ENCODE measurements at places on chromosomes 4 and X.

DNA sequence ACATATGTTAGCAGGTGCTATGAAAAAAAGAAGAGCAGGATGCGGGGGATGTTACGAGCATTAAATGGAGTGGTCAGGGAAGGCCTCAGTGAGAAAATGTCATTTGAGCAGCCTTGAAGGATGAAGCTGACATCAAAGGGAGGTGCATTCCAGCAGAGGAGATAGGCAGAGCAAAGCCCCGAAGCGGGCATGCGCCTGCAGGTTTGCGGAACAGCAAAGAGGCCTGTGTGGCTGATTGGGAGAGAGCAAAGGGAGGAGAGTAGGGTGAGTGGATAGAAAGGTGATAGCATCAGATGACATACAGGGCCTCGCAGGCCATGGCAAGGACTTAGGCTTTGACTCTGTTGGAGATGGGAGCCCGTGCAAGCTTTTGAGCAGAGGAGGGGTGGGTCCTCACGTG lies 95.4 kb upstream of the GPR50 start:
- no peak overlapping the region for H3K27ac ChIP-seq
- no peaks in the 10 kb centered on the region for H3K4me1 ChIP-seq
- no peaks in the 10 kb centered on the region for H3K27me3 ChIP-seq
- no peaks in the 10 kb centered on the region for H3K36me3 ChIP-seq
- no peak for DNase-seq
- H3K4me3 ChIP-seq: no peak overlapping the region

DNA sequence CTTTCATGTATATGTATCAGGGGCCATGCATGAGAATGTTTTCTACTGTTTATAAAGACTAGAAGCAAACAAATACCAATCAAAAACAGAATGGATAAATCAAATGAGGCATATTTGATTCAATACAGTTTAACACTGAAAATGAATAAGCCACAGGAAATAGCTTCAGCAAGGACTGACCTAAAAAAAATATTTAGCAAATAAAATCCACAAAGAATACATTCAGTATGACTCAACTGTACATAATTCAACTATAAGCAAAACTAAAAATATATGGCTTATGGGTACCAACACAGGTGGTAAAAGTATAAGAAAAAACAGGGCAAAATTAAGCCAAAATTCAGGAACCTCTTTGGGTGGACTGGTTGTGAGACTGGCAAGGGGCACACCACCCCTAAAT lies 112.9 kb downstream of the KCNIP4 start:
- DNase-seq: no peak
- no peak overlapping the region for H3K4me3 ChIP-seq
- H3K36me3 ChIP-seq: no peaks in the 10 kb centered on the region
- no peaks in the 10 kb centered on the region for H3K4me1 ChIP-seq
- H3K27ac ChIP-seq: no peak overlapping the region
- no peaks in the 10 kb centered on the region for H3K27me3 ChIP-seq

- no peak for DNase-seq
- no peaks in the 10 kb centered on the region for H3K27me3 ChIP-seq
- no peak overlapping the region for H3K4me3 ChIP-seq
- peaks cover 40% of the 10 kb centered on the region for H3K36me3 ChIP-seq
- no peaks in the 10 kb centered on the region for H3K4me1 ChIP-seq
These were observed 19.6 kb downstream of the VBP1 start for GRCh38 chrX:155235891-155236290.

DNA sequence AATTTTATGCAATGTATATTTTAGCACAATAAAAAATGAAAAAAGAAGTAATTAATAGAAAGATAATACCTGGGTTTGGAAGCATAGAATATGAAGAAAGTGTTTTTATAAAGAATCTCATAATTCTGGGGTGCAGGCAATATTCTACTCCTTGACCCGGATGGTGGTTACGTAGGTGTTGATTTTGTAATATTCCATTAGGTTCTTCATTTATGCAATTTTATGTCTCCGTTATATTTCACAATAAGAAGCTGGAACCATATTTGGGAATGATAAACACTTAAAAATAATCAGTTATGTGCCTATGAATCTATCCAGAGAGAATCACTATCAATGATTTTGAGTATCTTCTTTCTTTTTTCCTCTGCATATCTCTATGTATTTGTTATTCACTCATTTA lies 38.5 kb downstream of the CHRNA9 start:
- no peak overlapping the region for H3K4me3 ChIP-seq
- H3K4me1 ChIP-seq: no peaks in the 10 kb centered on the region
- no peaks in the 10 kb centered on the region for H3K27me3 ChIP-seq
- no peak for DNase-seq

GRCh38 chr4:57098941-57099340 lies 11.2 kb downstream of the IGFBP7 start:
- peaks cover 68% of the 10 kb centered on the region for H3K36me3 ChIP-seq
- H3K27me3 ChIP-seq: no peaks in the 10 kb centered on the region
- peaks cover 93% of the 10 kb centered on the region for H3K4me1 ChIP-seq
- peak overlapping the region; percentile 23 for H3K27ac ChIP-seq

DNA sequence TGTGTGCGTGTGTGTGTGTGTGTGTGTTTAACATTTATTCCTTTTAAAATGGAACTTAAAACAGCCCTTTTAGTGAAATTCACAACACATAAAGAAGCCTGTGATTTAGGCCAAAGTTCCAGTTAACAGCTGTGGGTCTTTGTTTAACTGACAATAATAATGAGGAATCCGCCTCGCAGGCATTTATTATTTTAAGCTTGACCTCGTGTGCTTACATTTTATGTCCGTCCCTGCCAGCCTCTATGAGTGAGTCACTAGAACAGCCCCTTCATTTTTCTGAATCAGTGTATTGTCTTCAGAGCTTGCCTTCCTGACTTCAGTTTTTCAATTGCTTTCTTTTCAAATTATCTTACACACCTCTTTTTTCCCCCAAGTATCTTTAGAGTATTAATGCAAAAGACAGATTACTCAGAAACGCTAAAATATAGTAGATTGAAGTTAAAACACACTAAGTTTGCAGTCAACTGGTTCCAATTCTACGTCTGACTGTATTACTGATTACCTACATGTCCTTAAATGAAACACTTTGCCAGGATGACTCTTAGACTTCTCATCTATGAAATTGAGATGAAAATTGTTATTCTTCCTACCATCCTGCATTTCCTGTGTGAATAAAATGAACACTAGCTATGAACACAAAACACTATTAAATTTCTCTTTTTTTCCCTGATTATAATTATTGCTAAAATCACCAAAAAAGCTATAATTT lies 319.6 kb upstream of the HS3ST1 start:
- no peak for DNase-seq
- H3K27me3 ChIP-seq: no peaks in the 10 kb centered on the region
- no peaks in the 10 kb centered on the region for H3K4me1 ChIP-seq
- no peaks in the 10 kb centered on the region for H3K36me3 ChIP-seq
- H3K27ac ChIP-seq: no peak overlapping the region

DNA sequence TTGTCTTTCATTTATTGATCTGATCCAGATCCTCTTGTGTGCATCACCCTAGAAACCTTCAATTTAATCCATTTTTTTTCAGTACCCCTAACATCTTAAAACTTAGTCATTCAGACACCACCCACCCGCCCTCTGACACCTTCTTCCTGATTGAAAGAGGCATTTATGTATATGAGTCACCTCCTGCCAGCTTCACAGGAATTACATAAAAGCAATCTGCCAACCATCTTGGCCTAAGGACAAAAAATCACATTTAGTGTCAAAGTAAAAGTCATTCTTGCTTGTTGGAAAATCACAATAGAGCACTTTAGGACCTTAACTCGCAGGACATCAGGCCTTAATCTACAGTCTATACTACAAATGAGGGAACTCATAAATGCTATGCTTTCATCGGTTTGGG lies 52.1 kb downstream of the NDST3 start:
- no peak for DNase-seq
- no peaks in the 10 kb centered on the region for H3K36me3 ChIP-seq
- no peaks in the 10 kb centered on the region for H3K27me3 ChIP-seq
- H3K4me3 ChIP-seq: no peak overlapping the region

DNA sequence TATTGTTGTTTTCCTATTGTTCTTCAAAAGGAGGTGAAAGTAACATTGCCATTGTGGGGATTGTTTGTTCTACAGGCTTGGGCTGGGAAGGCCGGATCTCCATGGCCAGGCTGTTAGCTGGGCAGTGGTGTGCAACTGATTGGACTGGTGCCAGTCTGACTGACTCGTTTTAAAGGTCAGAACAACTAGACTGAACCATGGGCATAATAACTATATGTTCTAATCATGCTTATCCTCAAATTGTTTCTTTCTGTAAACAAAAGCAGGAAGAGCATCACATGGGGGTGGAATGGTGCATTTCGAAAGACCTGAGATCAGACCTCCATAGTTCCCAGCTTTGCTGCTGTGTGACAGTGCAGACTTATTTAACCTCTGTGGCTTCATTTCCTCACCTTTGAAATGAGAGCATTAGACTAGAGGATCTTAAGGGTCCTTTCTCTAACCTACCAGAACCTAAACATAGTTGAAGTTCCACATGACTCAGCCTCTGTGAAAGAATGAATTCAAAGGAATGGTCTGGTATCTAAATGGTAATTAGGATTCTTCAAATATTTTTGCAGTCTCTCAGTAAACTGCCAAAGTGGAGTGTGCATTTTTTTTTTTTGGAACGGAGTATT lies 66.7 kb upstream of the PGRMC2 start:
- no peaks in the 10 kb centered on the region for H3K27me3 ChIP-seq
- peaks cover 81% of the 10 kb centered on the region for H3K4me1 ChIP-seq
- H3K27ac ChIP-seq: peak overlapping the region; percentile 94

DNA sequence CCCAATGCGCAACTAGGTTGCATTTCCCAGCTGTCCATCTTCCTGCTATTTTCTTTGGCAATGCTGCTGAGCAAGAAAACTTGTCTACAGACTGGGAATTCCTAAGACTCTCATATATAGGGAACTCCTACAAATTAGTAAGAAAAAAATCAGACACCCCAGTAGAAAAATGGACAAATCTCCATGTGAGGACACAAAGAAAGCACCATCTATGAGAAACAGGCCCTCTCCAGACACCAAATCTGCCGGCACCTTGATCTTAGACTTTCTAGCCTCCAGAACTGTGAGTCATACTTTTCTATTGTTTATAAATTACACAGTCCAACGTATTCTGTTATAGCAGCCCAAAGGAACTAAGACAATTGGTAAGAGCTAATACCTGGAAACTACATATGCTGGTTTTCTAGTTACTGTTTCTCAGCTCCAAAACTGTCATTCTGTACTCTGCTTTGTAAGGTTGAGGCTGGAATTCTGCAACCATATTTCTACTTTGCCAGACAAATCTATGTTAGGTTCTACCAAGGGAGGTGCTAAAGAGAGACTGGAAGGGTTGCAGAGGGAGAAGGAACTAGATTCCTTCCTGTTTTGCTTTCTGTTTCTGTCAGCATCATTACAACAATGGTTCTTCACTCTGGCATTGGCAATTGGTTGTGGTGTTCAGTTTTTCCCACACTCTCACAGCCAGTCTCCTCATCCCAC lies 35.7 kb upstream of the FAM241A start:
- no peak overlapping the region for H3K4me3 ChIP-seq
- H3K27me3 ChIP-seq: no peaks in the 10 kb centered on the region
- H3K4me1 ChIP-seq: peaks cover 8% of the 10 kb centered on the region

- DNase-seq: no peak
- no peak overlapping the region for H3K4me3 ChIP-seq
- H3K27ac ChIP-seq: no peak overlapping the region
- H3K27me3 ChIP-seq: no peaks in the 10 kb centered on the region
- no peaks in the 10 kb centered on the region for H3K36me3 ChIP-seq
- no peaks in the 10 kb centered on the region for H3K4me1 ChIP-seq
These were observed 12.5 kb downstream of the KLHL15 start for GRCh38 chrX:24014388-24015018.

DNA sequence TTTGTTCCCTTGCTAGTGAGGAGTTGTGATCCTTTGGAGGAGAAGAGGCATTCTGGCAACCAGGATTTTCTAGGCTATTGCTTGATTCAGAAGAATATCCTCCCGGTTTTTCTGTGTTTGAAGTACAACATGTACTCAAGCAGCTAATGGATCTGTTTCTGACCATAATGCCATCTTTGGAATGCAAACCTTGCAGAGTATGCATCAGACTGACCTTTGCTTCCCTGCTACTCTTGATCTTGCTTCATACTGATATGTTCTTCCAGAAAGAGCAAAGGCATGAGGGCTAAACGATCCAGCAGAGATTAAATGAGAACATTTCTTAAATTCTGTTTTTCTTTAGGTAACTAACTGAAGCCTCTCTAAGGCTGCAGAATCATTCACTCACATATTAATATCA lies 265.4 kb upstream of the SLC7A11 start:
- no peaks in the 10 kb centered on the region for H3K36me3 ChIP-seq
- H3K4me1 ChIP-seq: peaks cover 6% of the 10 kb centered on the region
- H3K27me3 ChIP-seq: no peaks in the 10 kb centered on the region

- H3K27ac ChIP-seq: no peak overlapping the region
- peaks cover 26% of the 10 kb centered on the region for H3K4me1 ChIP-seq
- no peak for DNase-seq
These were observed 25.4 kb upstream of the AFAP1 start for GRCh38 chr4:7964890-7965662.

DNA sequence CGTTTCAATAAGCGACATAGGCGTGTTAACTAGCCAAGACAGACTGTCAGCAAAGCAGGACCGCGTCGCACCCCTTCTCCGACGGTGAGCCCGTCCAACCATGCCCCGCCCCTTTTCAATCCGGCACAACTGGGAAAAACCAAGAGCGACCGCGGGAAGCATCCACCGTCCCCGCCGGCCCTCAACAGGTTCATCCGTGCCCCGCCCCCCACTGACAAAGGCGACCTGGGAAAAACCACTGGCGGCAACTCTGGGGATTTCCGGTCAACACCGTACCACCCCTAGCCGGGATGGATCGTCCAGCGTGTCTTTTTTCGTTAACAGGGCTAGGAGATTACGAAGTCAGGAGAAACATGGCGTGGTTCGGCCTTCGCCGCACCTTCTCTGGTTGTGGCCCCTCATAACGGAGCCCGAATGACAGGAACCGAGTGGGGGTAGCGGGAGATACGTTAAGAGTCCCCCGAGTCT lies 377 bp downstream of the TIMM17B start:
- no peaks in the 10 kb centered on the region for H3K27me3 ChIP-seq
- peak overlapping the region; percentile 54 for H3K27ac ChIP-seq
- DNase-seq: peak; percentile 79
- peak overlapping the region; percentile 57 for H3K4me3 ChIP-seq

- H3K27me3 ChIP-seq: no peaks in the 10 kb centered on the region
- peaks cover 33% of the 10 kb centered on the region for H3K4me1 ChIP-seq
- H3K4me3 ChIP-seq: no peak overlapping the region
- peak overlapping the region; percentile 97 for H3K27ac ChIP-seq
These were observed 122.5 kb upstream of the HCCS start for GRCh38 chrX:10988653-10989052.

GRCh38 chr4:105386012-105386411 lies 87.8 kb downstream of the PPA2 start:
- H3K27ac ChIP-seq: no peak overlapping the region
- H3K27me3 ChIP-seq: no peaks in the 10 kb centered on the region
- no peak for DNase-seq
- H3K36me3 ChIP-seq: peaks cover 6% of the 10 kb centered on the region
- no peaks in the 10 kb centered on the region for H3K4me1 ChIP-seq

DNA sequence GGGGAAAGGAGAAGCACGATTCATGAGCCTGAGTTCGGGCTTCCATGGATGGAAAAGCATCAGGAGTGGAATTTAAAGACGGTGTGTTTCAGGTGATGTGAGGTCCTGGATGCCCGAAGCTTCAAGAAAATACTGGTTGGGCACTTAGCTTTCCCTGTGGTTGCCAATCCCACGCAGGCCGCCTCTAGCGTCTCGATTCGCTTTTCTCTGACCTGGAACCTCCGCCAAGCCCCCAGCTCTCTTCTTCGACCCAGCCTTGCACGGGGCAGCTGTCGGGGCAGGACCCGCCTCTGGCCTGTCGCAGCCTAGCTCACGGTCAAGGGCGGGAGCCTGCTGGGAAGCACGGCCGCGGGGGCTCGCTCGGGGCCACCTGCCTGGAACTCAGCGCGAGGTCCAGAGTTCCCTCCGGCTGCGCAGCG lies 308 bp upstream of the TLR2 start:
- H3K36me3 ChIP-seq: no peaks in the 10 kb centered on the region
- DNase-seq: no peak
- H3K27ac ChIP-seq: no peak overlapping the region
- H3K4me1 ChIP-seq: peaks cover 4% of the 10 kb centered on the region

All from SJSA1 (cell line).